ENCODE measurements at places on chromosomes 16 and 17. TPM values are rescaled to one million over a fixed set of nuclear protein-coding genes. Genes with fewer than 3 reads are reported as not detected.
A peak's percentile ranks its signal among the peaks of the same experiment; 100 is the strongest.

GRCh38 chr17:82332669-82333278 is 792 bp downstream of the SECTM1 start:
- peak; percentile 24 for DNase-seq

DNA sequence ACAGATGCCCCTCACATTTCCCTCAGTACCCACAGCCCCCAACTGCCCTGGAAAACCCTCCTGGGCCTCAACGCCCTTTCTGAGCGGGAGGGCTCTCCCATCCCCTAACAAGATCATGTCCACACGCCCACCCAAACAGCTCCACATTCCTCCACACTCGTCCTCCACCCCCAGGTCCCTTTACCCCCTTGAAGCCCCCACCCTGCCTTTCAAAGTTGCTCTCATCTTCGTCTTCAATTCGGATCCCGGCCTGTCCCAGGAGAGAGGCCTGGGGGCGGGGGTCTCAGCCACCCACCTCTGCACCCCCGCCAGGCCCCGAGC is 14.3 kb downstream of the HOXB4 start:
- no peak for DNase-seq

GRCh38 chr17:16916557-16916920 is 55.4 kb downstream of the TNFRSF13B start:
- no peak for DNase-seq

DNA sequence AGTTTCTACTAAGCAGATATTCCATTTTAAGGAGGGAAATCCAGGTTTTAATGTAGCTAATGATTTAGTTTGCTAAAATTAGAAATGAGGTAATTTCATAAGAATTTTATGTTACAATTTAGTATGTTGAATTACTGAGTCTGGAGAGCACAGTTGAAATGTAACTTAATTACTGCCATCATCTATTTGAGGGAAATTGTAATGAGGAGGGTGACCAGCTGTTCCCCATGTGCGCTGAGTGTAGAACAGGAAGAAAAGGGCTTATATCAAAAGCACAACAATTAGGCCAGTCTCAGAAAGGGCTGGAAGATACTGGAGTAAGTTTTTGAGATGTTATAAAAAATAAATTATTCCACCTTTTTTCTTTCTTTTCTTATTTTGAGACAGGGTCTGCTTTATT is 735.1 kb upstream of the GOT2 start:
- DNase-seq = no peak

DNA sequence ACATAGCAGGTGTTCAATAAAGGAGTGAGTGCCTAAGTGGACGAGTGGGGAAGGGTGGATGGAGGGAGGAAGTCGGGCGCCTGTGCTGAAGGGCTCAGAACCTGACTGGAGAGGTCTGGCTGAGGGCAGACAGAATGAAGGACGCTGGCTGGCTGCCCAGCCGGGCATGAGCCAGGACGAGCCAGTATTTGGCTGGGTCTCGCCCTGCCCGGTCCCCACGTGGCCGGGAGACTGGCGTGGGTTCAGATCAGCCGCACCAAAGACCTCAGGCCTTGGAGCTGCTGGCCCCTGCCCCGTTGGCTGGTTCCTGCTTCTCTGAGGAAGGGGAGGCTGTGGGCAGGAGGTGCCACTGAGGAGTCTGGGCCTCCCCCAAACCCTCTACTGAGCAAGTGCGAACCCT is 79.8 kb downstream of the ENGASE start:
- DNase-seq = no peak

DNA sequence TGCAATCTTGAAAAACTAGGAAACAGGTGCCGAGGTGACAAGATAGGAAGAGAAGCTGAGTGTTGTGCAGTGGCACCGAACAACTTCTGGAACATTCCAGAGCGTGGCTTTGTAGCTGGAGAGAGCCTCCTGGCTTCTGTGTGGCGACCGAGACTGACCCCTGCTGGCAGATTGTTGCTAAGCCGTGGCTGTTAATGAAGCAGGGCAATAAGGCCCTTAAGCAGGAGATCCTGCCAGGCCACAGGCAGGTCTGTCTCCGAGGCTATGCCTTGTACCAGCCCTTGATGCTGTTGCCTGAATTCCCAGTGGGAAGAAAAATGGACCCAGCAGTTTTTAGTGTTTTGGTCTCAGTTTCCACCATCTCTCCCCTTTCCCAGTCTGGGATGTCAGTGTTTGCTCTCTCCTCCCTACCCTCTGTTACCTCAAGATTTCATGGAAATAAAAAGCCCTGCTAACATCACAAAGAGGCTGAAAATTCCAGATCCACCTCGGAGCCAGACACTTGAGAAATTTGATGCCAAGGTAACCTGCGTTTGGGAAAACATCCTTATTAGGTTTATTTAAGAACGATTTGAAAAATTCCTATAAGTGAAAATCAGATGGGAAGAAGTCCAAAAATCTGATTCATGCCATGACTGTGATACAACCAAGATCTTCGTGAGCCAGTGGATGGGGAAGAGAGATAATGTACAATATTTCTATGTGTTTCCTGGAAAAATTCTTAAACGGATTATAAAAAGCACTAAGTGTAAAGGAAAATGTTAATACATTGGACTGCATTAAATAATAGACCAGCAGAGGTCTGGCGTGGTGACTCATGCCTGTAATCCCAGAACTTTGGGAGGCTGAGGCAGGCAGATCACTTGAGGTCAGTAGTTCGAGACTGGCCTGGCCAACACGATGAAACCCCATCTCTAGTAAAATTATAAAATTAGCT is 265.1 kb downstream of the PRKCA start:
- peak; percentile 93 for DNase-seq

GRCh38 chr17:79715943-79716797 is 14.6 kb upstream of the ENPP7 start:
- no peak for DNase-seq

- no peak for DNase-seq
Measured at GRCh38 chr16:27429330-27429871, 27.4 kb downstream of the IL21R start.

DNA sequence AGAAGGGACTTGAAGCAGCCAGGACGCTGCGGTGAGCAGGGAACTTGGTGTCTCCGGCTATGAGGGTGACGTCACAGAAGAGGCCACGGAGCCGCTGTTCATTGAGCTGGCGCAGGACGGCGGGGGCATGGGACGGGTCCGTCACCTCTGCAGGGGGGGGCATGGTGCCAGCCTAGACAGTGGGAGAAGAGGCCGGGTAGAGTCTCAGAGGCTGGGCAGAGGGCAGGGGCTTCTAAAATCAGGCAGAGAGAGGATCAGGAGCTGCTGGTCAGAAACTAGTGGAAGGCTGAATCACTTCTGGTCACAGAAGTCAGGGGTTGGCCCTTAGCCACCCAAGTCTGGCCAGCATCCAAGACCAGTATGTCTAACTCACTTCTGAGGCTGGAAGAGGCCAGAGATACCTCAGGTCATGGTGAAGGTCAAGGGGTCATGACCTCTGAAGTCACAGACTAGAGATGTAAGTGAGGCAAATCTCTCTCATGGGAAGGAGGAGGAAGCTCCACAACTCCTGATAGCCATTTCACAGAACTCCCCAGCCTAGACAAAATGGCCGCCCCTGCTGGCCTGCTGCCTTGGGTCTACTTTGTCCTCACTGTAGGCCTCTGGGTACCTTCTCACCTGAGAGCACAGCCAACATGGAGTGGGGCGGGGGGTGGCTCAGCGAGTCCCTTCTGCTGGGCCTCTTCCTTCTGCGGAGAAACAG is 12.6 kb downstream of the ZBTB4 start:
- DNase-seq = peak; percentile 82

DNA sequence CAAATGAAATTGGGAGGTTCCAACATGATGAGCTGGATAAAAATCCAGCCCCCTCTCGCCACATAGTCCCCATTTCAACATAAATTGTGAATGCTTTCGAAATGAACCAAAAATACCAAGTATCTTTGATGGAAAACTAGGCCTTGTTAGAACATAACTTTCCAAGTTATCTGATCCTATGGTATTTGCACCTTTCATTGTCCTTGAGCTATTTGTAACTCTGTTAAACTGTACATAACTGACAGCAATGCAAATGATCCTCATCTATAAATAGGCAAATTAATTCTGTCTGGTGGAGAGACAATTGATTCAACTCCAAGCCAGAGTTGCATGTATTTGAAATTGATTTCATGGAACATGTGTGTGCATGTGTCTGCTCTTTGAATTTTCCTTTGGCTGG is 18.2 kb downstream of the CMTM4 start:
- DNase-seq = no peak

DNA sequence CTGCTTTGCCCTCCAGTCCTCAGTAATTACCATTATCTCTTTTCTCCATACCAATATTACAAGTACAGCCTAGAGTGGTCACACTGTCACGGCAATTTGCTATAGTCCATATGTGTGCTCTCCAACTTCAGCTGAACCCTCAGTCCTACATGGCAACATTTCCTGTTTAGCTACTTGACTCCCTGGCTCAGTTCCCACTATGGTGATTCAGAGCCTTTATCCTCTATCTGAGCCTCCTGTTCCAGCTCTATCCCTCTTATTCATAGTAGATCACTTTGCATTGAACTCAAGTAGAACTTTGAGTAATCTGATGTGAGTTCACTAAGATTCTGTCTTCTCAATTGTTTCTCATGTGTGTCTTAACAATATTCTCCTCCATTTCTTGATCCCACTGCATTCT is 43.7 kb upstream of the GOSR1 start:
- peak; percentile 96 for DNase-seq

DNA sequence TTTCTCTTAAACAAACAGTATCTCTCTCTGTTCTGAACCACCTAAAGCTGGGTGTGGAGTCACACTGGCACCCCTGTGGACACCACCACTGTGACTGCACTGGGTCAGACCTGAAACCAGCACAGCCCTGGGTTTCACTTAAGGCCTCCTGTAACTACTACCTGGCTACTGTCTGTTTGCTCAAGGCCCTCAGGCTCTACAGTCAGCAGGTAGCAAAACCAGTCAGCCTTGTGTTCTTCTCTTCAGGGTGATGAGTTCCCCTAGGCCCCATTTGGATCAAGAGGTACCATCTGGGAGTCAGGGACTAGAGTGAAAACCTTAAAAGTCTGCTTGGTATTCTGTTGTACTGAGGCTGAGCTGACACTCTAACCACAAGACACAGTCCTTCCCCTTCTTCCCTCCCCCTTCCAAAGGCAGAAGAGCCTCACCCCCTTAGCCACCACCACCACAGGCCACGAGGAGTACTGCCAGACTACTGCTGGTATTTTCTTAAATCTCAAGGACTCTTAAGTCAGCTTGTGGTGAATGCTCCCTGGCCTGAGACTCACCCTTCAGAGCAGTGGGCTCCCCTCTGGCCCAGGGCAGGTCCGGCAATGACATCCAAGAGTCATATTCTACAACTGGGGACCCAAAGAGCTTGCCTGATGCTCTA is 153.2 kb upstream of the MON1B start:
- no peak for DNase-seq

DNA sequence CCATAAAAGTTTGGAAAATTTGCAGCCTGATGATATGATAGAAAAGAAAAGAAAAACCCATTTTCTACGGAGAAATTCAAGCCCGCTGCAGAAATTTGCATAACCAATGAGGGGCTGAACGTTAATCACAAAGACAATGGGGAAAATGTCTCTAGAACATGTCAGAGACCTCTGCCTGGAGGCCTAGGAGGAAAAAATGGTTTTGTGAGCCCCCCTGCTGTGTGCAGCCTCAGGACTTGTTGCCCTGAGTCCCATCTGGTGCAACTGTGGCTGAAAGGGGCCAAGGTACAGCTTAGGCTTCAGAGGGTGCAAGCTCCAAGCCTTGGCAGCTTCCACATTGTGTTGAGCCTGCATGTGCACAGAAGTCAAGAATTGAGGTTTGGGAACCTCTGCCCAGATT is 1267.4 kb upstream of the GOT2 start:
- DNase-seq = no peak

DNA sequence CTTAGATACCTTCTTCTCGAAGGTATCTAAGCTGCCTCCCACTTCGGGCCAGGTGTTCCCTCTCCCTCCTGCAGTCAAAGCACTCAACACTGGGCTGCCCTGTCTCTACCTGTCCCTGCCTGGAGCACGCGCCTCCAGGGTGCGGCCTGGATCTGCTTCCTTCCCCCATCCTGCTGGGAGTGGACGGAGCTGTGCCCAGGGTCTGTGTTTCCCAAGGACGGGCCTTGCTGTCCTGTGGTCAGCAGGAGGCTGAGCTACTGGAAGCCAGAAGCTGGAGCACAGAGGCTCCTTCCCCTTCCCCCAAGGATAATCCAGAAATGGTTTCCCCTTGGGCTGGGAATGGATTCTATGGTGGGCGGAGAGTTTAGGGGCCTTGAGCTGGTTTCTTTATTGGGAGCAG is 16.7 kb downstream of the LLGL2 start:
- no peak for DNase-seq

GRCh38 chr16:73356401-73357079 is 308.6 kb upstream of the ZFHX3 start:
- no peak for DNase-seq

- no peak for DNase-seq
Measured at GRCh38 chr16:84930298-84931106, 80.8 kb downstream of the ZDHHC7 start.

GRCh38 chr16:88741368-88741767 is 35.1 kb downstream of the CTU2 start:
- no peak for DNase-seq

DNA sequence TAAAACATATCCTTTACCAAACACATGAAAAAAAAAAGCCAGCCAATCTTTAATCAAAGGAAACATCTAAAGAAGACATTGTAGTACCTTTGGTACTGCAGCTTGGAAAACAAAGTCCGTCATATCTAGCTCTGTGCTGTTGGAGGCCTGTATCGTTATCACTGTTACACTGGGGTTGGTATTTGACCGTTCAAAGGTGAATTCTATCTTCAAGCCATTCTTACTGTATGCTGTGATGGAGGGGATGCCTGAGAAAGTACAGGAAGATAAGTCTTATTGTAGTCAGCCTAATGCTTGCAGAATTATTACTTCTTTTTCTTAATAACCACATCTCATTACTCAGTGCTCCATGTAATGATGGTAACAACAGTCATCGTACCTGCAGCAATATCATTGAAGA is 14.4 kb upstream of the PHLPP2 start:
- no peak for DNase-seq

- DNase-seq = no peak
Measured at GRCh38 chr16:2992383-2993081, 12.3 kb upstream of the PKMYT1 start.

Gene TNFRSF12A
- total RNA-seq = 45.4 TPM

Gene JUP
- 416 TPM for total RNA-seq

Gene KRTAP2-1
- total RNA-seq = not detected

Gene HIGD1B
- not detected for total RNA-seq

Gene USP32
- total RNA-seq = 85.3 TPM

Gene CCL7
- not detected for total RNA-seq

Gene CD300A
- total RNA-seq = not detected

Gene NHLRC4
- 1.9 TPM for total RNA-seq

Gene WDR59
- 10.3 TPM for total RNA-seq

Measured in dermis blood vessel endothelial cell (primary cell).